ENCODE measurements at places on chromosomes 3 and 15. TPM values are rescaled to one million over a fixed set of nuclear protein-coding genes. Genes with fewer than 3 reads are reported as not detected.
A peak's percentile ranks its signal among the peaks of the same experiment; 100 is the strongest.

The RAB6B gene
- total RNA-seq: 0.07 TPM

The RARRES1 gene
- not detected for total RNA-seq

The SNURF gene
- total RNA-seq: 10.5 TPM

The POLQ gene
- 31.0 TPM for total RNA-seq

The MORC1 gene
- not detected for total RNA-seq

The B2M gene
- total RNA-seq: 4,380 TPM

The IQCF5 gene
- total RNA-seq: not detected

The TGM5 gene
- 0.07 TPM for total RNA-seq

The ADPRH gene
- total RNA-seq: 4.2 TPM

The AGBL1 gene
- total RNA-seq: not detected

The TMEM266 gene
- not detected for total RNA-seq

The XYLB gene
- total RNA-seq: 11.6 TPM

The TMEM212 gene
- not detected for total RNA-seq

DNA sequence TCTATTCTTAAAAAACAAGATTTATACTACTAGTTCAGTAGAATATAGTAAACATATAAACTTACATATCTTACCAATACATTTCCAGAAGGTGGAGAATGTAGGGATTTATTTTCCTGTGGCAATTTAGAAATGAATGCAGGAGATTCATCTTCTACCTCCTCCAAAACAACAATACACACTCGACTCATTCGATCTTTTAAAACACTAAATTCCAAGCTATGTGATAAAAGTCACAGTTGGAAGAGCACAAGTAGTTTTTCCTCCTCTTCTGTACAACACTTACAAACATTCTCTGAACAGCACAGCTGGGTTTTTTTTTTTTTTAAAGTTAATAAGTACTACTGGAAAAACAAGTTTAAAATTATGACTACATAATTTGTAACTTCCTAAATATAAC, 1.4 kb downstream of the ANKRD28 start:
- peak overlapping the region; percentile 86 for H3K4me3 ChIP-seq
- DNase-seq: no peak
- H3K36me3 ChIP-seq: peaks cover 20% of the 10 kb centered on the region
- peak overlapping the region; percentile 98 for H3K27ac ChIP-seq

DNA sequence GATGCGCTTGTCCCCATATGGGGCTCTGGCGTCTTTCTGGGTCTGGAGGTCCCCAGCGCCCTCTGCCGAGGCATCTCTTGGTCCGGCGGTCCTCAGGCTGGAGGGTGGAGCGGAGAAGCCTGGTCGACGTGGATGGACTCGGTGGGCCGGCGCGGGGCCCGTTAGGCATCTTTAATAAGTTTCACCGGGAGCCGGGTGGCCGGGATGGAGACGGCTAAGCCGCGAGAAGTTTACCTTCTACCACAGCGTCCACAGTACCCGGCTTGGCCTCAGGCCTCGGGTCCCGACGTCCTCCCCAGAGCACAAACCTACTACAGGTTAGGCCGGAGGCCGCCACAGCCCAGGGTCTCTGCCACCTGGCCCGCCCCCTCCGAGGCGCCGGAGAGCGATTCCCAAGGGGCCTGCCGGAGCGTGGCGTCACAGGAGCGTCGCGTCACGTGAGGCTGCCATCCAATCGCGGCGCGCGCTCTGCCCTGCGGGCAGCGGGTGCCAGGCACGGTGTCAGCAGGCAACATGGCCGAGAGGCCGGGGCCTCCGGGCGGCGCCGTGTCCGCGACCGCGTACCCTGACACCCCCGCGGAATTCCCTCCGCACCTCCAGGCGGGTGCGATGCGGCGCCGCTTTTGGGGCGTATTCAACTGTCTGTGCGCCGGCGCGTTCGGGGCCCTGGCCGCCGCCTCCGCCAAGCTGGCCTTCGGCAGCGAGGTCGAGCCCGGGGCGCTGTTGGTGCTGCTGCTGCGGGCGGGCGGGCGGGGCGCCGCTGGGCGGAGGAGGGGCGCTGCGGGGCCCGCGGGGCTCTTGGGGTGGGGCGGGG, at the start of gene TMEM42:
Gene TMEM42, plus strand, starts transcription at position 501 of the 814 bp plus-strand sequence. Its CDS starts 13 bp downstream, at position 514.
- H3K27me3 ChIP-seq: no peaks in the 10 kb centered on the region
- H3K27ac ChIP-seq: peak within 1 kb of the TSS; percentile 91
- H3K36me3 ChIP-seq: peaks cover 14% of the 10 kb centered on the region
- peak within 1 kb of the TSS; percentile 90 for H3K4me3 ChIP-seq
- peak; percentile 97 for DNase-seq

DNA sequence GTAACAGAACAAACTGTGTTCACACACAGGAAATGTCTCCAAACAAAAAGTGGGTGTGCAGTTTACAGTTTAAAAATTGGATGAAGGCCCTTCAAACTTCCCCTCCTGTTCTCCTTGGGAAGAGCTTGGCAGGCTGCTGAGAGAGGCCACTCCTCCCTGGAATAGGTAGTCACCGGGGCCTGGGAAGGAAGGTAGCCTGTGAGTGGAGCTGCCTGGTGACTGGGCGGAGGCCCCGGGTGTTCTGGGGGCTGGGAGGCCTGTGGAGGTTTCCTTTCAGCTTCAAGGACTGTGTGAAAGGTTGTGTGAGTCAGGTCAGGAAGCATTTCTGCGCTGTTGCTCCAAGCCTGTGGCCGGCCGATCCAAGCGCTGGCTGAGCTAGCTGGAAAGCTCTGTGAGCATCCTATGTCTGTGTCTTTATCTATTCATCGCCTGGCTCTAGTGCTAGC, 14.1 kb downstream of the SLCO3A1 start:
- peaks cover 51% of the 10 kb centered on the region for H3K4me1 ChIP-seq
- no peak overlapping the region for H3K27ac ChIP-seq
- DNase-seq: no peak
- peaks cover 12% of the 10 kb centered on the region for H3K36me3 ChIP-seq
- H3K4me3 ChIP-seq: peak overlapping the region; percentile 24

GRCh38 chr15:39211108-39211979, 369.5 kb upstream of the THBS1 start:
- H3K36me3 ChIP-seq: no peaks in the 10 kb centered on the region
- H3K27me3 ChIP-seq: no peaks in the 10 kb centered on the region
- DNase-seq: no peak
- H3K4me3 ChIP-seq: no peak overlapping the region
- no peak overlapping the region for H3K27ac ChIP-seq
- no peaks in the 10 kb centered on the region for H3K4me1 ChIP-seq

DNA sequence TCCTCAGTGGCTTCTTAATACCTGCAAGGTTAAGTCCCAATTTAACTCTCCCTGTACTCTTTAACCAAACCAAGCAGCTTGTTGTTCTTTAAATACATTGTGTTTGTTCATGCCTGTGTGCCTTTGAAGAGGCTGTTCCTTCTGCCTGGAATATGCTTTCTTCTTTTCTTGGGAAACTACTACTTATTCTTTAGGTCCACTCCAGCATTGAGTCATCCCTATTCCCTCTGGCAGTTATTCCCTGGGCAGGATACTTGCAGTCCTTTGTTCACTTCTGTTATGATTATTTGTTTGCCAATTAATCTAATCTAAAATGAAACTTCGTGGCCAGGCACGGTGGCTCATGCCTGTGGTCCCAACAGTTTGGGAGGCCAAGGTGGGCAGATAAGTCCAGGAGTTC, 139.3 kb downstream of the ZNF609 start:
- H3K4me3 ChIP-seq: no peak overlapping the region
- H3K27me3 ChIP-seq: no peaks in the 10 kb centered on the region
- H3K36me3 ChIP-seq: peaks cover 9% of the 10 kb centered on the region
- no peak for DNase-seq

DNA sequence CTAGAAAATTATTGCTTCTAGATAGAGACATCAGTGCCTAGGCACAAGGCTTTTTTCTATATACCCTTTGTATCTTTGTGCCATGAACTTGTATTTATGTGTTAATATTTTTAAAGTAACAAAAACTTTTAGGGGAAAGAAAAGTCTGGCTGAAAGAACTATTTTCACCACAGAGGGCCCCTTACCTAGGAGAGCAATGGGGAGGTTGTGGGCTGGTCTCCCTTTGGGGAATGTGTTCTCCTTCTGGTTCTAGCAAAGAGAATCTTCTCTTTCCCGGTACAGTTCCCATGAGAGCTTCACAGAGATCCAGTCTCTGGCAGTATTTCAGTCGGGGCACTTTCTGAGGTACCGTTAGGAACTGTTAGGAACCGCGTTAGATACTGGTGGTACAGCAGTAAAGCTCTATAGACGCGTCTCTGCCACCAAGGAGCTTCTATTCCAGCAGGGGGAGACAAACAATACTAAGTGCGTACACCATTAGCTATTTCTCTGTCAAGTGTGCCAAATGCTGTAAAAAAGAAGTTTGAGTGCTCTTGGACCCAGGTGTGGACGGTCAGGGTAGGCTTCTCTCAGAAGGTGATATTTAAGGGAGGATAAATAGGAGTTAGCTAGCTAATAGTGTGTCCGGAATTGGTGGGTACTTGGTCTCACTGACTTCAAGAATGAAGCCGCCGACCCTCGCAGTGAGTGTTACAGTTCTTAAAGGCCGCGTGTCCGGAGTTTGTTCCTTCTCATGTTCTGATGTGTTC, 4.6 kb upstream of the EPB42 start:
- peaks cover 14% of the 10 kb centered on the region for H3K27me3 ChIP-seq
- no peak overlapping the region for H3K27ac ChIP-seq
- no peak overlapping the region for H3K4me3 ChIP-seq
- no peaks in the 10 kb centered on the region for H3K36me3 ChIP-seq
- DNase-seq: peak; percentile 87

GRCh38 chr3:147757866-147758265, 348.7 kb downstream of the ZIC1 start:
- no peak overlapping the region for H3K27ac ChIP-seq
- no peaks in the 10 kb centered on the region for H3K36me3 ChIP-seq
- H3K4me3 ChIP-seq: no peak overlapping the region
- no peaks in the 10 kb centered on the region for H3K27me3 ChIP-seq
- DNase-seq: no peak

- no peaks in the 10 kb centered on the region for H3K27me3 ChIP-seq
- H3K27ac ChIP-seq: no peak overlapping the region
- no peak overlapping the region for H3K4me3 ChIP-seq
- DNase-seq: no peak
These were observed 486.8 kb upstream of the GOLIM4 start for GRCh38 chr3:168582503-168582902.

- H3K27me3 ChIP-seq: peaks cover 33% of the 10 kb centered on the region
- H3K4me3 ChIP-seq: no peak overlapping the region
- H3K36me3 ChIP-seq: no peaks in the 10 kb centered on the region
- H3K4me1 ChIP-seq: no peaks in the 10 kb centered on the region
- H3K27ac ChIP-seq: no peak overlapping the region
These were observed 180.3 kb upstream of the TSC22D2 start for GRCh38 chr3:150227839-150228238.

GRCh38 chr15:61115679-61116078, 113.4 kb downstream of the RORA start:
- no peak for DNase-seq
- no peak overlapping the region for H3K4me3 ChIP-seq
- peaks cover 14% of the 10 kb centered on the region for H3K27me3 ChIP-seq
- H3K4me1 ChIP-seq: no peaks in the 10 kb centered on the region
- H3K27ac ChIP-seq: no peak overlapping the region

- no peak overlapping the region for H3K27ac ChIP-seq
- peaks cover 22% of the 10 kb centered on the region for H3K4me1 ChIP-seq
- no peak for DNase-seq
- H3K36me3 ChIP-seq: no peaks in the 10 kb centered on the region
- H3K27me3 ChIP-seq: peaks cover 6% of the 10 kb centered on the region
- H3K4me3 ChIP-seq: no peak overlapping the region
These were observed 110.2 kb downstream of the TPRA1 start for GRCh38 chr3:127480196-127480954.

DNA sequence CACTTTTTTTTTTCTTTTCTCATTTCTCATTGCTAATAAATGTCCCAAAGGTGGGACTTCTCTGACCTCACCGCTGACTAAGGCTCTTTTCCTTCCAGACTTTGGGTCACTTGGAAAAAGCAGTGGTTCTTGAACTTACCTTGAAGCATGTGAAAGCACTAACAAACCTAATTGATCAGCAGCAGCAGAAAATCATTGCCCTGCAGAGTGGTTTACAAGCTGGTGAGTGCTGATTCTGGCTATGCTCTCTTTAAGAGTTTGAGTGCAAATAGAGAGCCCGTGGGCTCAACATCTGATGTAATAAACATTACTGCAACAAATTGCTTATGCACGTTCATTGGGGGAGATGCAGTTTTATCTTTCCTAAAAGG, 2.0 kb downstream of the BHLHE40 start:
- H3K4me1 ChIP-seq: peaks cover 42% of the 10 kb centered on the region
- peak; percentile 71 for DNase-seq
- peak overlapping the region; percentile 96 for H3K4me3 ChIP-seq

DNA sequence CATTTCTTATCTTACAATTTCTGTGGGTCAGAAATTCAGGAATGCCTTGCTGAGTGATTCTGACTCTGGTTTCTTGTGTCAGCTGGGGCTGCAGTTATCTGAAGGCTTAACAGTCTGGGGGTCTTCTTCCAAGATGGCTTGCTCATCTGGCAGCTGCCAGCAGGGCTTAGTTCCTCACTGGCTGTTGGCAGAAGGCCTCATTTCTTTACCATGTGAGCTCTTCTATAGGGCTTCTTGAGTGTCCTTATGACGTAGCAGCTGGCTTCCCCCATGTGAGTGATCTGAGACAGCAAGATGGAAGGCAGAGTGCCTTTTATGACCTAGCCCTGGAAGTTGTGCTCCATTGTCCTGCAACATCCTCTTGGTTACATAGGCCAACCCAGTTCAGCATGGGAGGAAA, 82.0 kb upstream of the PDZRN3 start:
- DNase-seq: no peak
- no peak overlapping the region for H3K27ac ChIP-seq
- no peak overlapping the region for H3K4me3 ChIP-seq
- H3K27me3 ChIP-seq: no peaks in the 10 kb centered on the region

- H3K4me1 ChIP-seq: no peaks in the 10 kb centered on the region
- DNase-seq: no peak
- H3K4me3 ChIP-seq: no peak overlapping the region
These were observed 20.6 kb downstream of the FAN1 start for GRCh38 chr15:30924353-30924752.

- H3K4me3 ChIP-seq: no peak overlapping the region
- H3K27ac ChIP-seq: no peak overlapping the region
- DNase-seq: no peak
- peaks cover 2% of the 10 kb centered on the region for H3K27me3 ChIP-seq
- no peaks in the 10 kb centered on the region for H3K36me3 ChIP-seq
These were observed 23.0 kb upstream of the BFSP2 start for GRCh38 chr3:133376810-133377209.

- no peak for DNase-seq
- no peaks in the 10 kb centered on the region for H3K27me3 ChIP-seq
- peaks cover 18% of the 10 kb centered on the region for H3K36me3 ChIP-seq
- H3K4me3 ChIP-seq: no peak overlapping the region
- peaks cover 6% of the 10 kb centered on the region for H3K4me1 ChIP-seq
These were observed 95.7 kb downstream of the TNIK start for GRCh38 chr3:171364500-171364899.

Measured in activated CD4-positive, alpha-beta T cell treated with anti-CD3 and anti-CD28 coated beads, Interleukin-2, amount 10 ng/mL, durations not matched to agents 24 days and 14 days (primary cell).